ENCODE measurements at places on chromosomes 13 and 19.

DNA sequence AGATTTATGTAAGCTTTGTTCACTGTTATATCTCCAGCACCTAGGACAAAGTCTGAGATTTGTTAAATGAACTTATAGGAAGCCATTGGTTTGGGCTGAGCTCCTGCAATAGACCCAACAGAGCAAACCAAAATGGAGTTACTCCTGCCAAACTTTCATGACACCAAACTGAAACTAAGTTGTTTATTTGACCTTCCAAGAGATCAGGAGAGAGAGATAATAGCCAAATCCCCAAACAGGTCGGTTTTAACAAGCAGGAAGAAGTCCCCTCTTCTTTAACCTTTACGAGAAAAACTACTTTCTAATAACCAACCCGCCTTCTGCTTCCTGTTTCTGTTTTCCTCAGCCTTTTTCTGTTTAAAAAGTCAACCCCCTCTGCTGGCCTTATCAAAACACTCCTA, 54.9 kb upstream of the ATP12A start:
- DNase-seq: no peak

DNA sequence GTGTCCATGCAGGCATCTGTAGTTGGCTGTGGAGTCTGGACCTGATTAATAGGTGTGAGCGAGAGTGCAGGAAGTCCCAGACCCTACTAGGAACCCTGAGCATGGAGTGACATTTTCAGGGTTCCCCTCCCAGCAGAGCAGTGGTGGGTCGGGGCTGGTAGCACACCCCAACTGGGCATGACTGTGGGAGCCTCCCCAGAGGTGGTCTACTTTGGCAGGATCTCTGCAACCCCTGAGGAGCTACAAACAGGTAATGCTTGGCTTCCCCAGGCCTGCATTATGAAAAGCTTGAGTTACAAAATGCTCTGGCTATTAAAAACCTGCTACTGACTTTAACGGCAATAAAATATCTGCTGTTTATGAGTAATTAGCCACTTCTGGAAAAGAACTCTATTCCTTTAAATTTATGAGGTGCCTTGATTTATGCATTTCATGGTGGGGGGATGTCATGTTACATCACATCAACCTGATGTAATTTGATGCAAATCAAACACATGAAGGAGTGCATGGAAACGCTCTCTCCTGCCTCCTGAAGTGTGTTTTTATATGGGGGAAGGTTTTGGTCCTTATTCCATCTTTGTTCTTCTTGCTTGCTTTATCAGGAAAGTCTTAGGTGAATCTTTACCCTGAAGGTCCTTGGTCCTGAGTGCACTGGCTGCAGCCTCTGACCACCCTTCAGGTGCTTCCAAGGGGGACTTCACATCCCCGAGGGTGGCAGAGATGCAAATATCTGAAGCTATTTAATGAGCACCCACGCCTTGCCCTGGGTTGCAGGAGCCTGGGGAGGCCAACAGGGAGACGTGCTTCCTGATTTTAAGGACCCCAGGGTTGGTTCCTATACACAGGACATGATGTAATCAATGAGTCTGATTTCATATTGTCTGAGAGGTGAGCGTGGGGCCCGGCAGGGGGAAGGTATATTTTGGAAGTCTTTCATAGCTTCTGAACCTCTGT, 54.0 kb downstream of the ZNF536 start:
- no peak for DNase-seq

GRCh38 chr13:31913459-31913858, 118.1 kb upstream of the FRY start:
- no peak for DNase-seq

DNA sequence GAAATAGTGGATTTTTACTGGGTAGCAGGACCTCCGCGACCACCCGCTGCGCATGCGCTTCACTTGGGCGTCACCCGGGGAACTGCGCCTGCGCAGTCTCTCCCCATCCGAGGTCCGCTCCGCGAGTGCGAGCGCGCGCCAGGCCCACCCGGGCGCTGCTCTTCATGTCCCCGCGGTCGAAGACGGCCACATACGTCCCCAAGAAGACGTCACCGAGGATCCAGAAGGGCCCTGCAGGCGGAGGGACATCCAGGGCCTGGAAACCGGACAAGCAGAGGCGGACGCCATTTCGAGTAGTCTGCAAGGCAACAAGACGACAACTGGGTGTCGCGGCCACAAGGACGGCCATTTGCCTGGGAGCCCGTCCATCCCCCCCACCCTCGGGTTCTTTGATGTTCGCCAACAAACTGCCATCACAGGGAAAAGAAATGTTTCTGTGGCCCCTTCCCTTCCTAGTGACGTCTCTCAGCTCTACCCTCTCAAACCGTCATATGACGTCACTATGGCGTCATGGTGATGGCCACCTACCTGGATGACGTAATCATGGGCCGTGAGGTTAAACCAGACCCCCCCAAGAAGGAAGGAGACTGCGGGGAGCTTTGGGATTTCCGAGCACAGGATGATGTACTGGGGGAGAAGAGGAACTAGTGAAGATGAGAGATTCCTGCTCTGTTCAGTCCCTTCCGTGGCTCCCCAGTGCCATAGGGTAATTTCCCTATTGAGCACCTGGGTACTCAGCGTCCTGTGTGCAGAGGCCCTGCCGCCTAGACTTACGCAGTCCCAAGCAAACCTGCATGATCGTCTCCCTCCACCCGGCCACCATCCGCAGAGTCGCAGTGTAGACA, 6.7 kb downstream of the NAPSA start:
- DNase-seq: peak; percentile 53

GRCh38 chr13:36421447-36421846, 10.8 kb upstream of the CCNA1 start:
- no peak for DNase-seq
